Osteocyte (in vitro differentiated cells): ENCODE measurements at places on chromosomes 1 and 21. TPM values are rescaled to one million over a fixed set of nuclear protein-coding genes. Genes with fewer than 3 reads are reported as not detected.

ZBTB17 gene
- total RNA-seq, result 34.7 and 37.2 TPM in 2 replicates

DNA sequence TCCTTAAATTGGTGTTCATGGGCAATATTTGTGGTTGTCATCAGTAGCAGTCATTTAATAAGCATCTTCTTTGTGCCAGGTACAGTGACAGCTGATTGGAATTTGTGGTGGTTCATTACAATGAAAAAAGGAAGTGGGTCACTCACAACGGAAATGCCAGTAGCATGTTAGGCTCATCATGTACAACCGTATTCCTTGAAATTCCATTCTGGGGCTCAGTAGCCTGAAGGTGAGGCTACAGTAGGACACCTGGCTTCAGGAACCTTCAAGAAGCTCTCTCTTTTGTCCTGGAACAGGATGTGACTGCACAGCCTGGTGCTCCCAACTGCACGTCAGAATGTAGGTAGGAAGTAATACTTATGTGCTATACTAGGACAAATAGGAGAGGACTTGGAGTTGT is 93.9 kb downstream of the ST3GAL3 start:
- H3K36me3 ChIP-seq, result no peaks in the 10 kb centered on the region
- no peak overlapping the region for H3K27ac ChIP-seq
- H3K4me3 ChIP-seq, result no peak overlapping the region
- DNase-seq, result no peak

TBX19 gene
- total RNA-seq, result 2.5 and 3.5 TPM in 2 replicates

DNA sequence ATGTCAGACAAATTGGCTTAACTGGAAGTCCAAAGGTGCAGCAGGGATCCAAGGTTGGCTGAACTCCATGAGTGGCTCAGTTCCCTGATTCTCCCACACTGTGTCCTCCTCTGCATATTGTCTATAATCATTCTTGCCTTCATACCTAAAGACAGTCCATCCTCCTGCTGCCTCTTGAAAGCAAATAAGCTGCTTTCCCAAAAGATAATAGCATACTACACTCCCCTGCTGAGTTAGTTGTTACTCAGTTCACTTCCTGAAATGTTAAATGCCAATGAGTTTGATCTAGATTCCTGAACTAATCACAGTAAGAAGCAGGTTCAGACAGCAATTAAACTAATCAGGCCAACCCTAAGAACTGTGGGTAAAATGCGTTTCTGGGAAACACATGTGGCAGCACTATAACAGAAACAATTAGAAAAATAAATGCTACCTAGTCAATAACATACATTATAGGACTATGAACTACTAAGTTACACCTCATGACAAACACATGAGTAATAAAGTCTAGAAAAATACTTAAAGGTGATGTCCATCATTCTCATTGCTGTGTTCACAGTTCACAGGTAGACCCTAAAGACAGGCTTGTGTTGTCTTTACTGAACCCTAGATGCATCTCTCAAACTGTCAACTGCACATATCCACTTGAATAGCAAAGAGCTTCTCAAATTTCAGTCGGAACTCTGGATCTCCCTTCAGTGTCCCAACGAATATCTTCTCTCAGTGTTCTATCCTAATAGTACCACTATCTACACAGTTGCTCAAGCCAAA is 50.8 kb upstream of the BOLA1 start:
- H3K27me3 ChIP-seq, result no peaks in the 10 kb centered on the region
- DNase-seq, result no peak
- H3K27ac ChIP-seq, result peak overlapping the region; percentile 46
- H3K36me3 ChIP-seq, result peaks cover 10% of the 10 kb centered on the region
- H3K4me1 ChIP-seq, result peaks cover 51% of the 10 kb centered on the region

DNA sequence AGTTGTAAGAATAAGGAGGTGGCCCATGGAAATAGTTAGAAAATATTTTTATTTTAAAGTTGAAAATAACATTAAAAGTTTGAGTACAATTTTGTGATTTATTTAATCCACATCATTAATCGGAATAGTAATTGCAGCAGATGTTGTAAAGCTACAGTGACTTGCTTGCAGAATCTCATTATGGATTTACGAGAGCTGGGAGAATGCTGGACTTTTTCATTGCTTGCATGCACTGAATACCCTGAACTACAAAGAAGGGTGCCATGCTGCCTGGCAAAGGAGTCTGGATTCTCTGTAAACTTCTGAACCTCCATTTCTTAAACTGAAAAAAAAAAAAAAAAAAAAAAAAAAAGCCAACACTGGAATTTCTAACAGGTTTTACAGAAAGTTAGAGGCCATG is 26.5 kb downstream of the WDR64 start:
- DNase-seq, result no peak
- no peak overlapping the region for H3K27ac ChIP-seq
- no peaks in the 10 kb centered on the region for H3K36me3 ChIP-seq

DNA sequence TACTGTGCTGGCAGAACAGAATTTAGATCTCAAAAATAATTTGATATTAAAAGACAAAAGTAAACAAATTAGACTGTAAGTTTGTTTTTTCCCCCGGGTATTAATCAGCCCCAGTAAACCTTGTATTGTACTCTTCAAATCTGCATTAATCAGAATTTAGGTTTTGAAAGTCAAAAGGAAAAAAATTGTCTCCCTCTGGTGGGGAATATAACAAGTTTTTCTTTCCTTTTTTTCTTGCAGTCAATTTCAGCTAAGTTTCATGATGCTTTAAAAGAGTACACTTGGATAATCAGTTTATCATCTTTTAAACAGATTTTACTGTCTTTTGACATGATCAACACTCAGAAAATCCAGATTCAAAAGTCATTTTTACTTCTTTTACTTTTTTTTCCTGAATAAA is 134.5 kb upstream of the PKN2 start:
- H3K27ac ChIP-seq, result no peak overlapping the region
- no peaks in the 10 kb centered on the region for H3K36me3 ChIP-seq
- no peak overlapping the region for H3K4me3 ChIP-seq
- peaks cover 7% of the 10 kb centered on the region for H3K27me3 ChIP-seq
- no peaks in the 10 kb centered on the region for H3K4me1 ChIP-seq

DNA sequence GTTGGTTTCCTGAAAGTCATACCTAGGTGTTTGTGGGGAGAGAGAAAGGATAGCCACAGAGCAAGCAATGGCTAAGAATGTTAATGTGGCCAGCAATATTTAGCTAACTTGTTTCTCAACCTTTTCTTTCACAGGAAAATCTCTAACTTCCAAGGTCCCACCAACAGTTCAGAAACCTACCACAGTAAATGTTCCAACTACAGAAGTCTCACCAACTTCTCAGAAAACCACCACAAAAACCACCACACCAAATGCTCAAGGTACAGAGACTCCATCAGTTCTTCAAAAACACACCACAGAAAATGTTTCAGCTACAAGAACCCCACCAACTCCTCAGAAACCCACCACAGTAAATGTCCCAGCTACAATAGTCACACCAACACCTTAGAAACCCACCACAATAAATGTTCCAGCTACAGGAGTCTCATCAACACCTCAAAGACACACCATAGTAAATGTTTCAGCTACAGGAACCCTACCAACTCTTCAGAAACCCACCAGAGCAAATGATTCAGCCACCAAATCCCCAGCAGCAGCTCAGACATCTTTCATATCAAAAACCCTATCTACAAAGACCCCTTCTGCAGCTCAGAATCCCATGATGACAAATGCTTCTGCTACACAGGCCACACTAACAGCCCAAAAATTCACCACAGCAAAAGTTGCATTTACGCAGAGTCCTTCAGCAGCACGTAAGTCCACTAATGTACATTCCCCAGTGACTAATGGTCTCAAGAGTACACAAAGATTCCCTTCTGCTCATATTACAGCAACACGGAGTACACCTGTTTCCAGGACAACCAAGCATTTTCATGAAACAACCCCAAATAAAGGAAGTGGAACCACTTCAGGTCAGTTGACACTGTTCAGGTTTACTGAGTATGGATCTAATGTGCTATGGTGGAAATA is 15.3 kb downstream of the CD55 start:
- no peak overlapping the region for H3K4me3 ChIP-seq
- DNase-seq, result no peak
- no peaks in the 10 kb centered on the region for H3K4me1 ChIP-seq
- H3K27me3 ChIP-seq, result peaks cover 10% of the 10 kb centered on the region
- no peaks in the 10 kb centered on the region for H3K36me3 ChIP-seq
- no peak overlapping the region for H3K27ac ChIP-seq

RAB7B gene
- 0.78 TPM in 2 replicates for total RNA-seq

PATJ gene
- 11.3 and 11.9 TPM in 2 replicates for total RNA-seq

FH gene
- 61.1 and 65.5 TPM in 2 replicates for total RNA-seq

GRCh38 chr21:24938573-24938972 is 668.7 kb downstream of the MRPL39 start:
- no peaks in the 10 kb centered on the region for H3K27me3 ChIP-seq
- H3K4me1 ChIP-seq, result no peaks in the 10 kb centered on the region
- no peak overlapping the region for H3K27ac ChIP-seq
- DNase-seq, result no peak
- no peaks in the 10 kb centered on the region for H3K36me3 ChIP-seq
- H3K4me3 ChIP-seq, result no peak overlapping the region

DNA sequence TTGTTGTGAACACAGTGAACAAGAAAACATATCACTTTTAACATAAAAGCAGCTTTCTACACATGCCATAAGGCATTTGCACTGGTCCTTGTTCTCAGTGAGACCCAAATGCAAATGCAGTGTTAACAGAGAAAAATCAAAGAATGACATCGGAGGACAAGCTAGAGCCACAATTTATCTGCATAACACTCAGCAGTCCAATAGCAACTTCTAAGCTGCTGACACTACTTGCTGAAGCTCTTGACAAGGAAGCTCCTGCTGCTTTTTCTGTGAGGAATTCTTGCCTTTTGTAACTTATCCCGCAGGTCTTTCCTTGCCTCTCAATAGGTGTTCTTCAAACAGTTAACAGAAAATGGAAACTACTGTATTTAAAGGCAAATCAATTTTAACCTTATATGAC is 34.7 kb downstream of the USH2A start:
- peaks cover 45% of the 10 kb centered on the region for H3K27me3 ChIP-seq
- DNase-seq, result no peak
- H3K4me1 ChIP-seq, result no peaks in the 10 kb centered on the region
- H3K27ac ChIP-seq, result no peak overlapping the region

GRCh38 chr21:41369920-41370839 is 8.4 kb downstream of the MX2 start:
- no peak overlapping the region for H3K27ac ChIP-seq
- no peak overlapping the region for H3K4me3 ChIP-seq
- H3K27me3 ChIP-seq, result peaks cover 15% of the 10 kb centered on the region
- no peak for DNase-seq
- no peaks in the 10 kb centered on the region for H3K4me1 ChIP-seq

- H3K27ac ChIP-seq, result no peak overlapping the region
- DNase-seq, result no peak
- no peaks in the 10 kb centered on the region for H3K27me3 ChIP-seq
- no peak overlapping the region for H3K4me3 ChIP-seq
Measured at GRCh38 chr1:69650779-69651178, 83.1 kb downstream of the LRRC7 start.

DNA sequence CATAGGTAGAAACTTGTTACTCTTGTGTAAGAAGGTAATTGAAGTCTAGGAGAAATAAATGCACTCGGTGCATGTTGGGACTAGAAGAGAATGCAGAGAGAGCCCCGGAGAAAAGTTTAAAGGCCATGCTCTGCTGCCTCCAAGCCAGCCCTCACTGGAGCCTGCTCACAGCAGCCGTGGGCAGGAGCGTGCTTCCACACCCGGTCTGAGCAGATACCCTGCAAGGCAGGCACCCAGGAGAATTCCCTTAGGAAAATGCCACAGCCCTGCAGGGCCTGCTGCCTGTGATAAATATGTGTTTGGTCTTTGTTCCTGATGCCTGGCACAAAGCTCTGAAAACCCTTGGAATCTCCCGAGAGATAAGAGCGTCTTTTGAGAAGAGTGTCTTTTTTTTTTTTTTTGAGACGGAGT is 22.8 kb downstream of the C2CD2 start:
- H3K36me3 ChIP-seq, result peaks cover 3% of the 10 kb centered on the region
- no peak overlapping the region for H3K4me3 ChIP-seq
- DNase-seq, result no peak
- peak overlapping the region; percentile 52 for H3K27ac ChIP-seq
- no peaks in the 10 kb centered on the region for H3K27me3 ChIP-seq

MCOLN2 gene
- total RNA-seq, result not detected in 2 replicates

GRCh38 chr1:234262754-234263105 is 110.5 kb upstream of the COA6 start:
- no peak overlapping the region for H3K27ac ChIP-seq
- DNase-seq, result no peak
- no peak overlapping the region for H3K4me3 ChIP-seq
- H3K27me3 ChIP-seq, result no peaks in the 10 kb centered on the region

DNA sequence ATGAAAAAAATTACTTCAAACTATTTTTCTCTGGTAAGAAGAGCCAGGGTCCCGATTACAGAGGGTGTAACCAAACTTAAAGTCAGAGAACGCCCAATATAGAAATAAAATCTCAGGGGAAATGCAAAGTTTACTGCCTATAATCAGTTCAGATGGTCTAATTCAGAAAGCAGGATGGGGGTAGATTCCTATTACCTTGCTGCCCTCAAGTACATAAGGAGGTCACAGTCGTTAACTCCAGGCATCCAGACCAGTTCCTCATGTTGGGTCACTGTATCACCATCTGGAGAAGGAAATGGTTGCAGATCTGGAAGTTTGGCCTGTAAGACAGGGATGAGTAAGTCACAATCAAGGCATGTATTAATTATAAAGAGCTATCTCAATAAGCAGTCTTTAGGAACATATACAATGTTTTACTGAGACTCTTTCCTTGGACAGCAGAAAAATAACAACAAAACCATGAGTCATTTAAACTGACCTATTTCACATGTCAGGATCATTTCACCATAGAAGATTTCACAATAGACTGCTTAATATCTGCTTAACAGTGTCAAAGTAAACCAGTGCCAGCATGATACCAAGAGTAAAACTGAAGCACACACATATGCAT is 179.4 kb downstream of the SLC45A1 start:
- H3K4me1 ChIP-seq, result peaks cover 9% of the 10 kb centered on the region
- DNase-seq, result no peak
- H3K27ac ChIP-seq, result no peak overlapping the region
- no peak overlapping the region for H3K4me3 ChIP-seq
- H3K36me3 ChIP-seq, result peaks cover 31% of the 10 kb centered on the region

DNA sequence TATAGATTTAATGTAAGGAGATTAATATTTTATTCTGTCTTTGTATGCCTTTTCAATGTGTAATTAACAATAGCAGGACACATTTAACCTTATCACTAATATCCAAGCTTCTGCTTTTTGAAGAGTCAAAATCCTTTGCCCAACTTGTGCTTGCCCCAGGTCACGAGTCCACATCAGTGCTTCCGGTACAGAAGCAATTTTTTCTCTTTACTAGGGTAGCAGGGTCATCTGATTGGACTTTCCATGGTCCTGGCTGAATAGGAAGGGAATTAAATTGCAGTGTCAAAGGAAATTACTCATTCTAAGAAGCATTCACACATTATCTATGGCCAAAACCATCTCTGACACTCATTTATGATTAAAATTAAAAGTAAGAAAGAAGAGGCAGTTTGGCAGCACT is 460.5 kb upstream of the ADGRL2 start:
- H3K36me3 ChIP-seq, result no peaks in the 10 kb centered on the region
- H3K27me3 ChIP-seq, result no peaks in the 10 kb centered on the region
- H3K4me1 ChIP-seq, result peaks cover 5% of the 10 kb centered on the region
- H3K27ac ChIP-seq, result no peak overlapping the region
- no peak overlapping the region for H3K4me3 ChIP-seq

- H3K4me3 ChIP-seq, result no peak overlapping the region
- H3K27ac ChIP-seq, result no peak overlapping the region
- no peak for DNase-seq
- peaks cover 12% of the 10 kb centered on the region for H3K4me1 ChIP-seq
- H3K36me3 ChIP-seq, result no peaks in the 10 kb centered on the region
Measured at GRCh38 chr1:41646186-41646585, 161.7 kb upstream of the EDN2 start.
